OCI-LY7 (cell line): ENCODE measurements at places on chromosomes 12 and 14.
A peak's percentile ranks its signal among the peaks of the same experiment; 100 is the strongest.

DNA sequence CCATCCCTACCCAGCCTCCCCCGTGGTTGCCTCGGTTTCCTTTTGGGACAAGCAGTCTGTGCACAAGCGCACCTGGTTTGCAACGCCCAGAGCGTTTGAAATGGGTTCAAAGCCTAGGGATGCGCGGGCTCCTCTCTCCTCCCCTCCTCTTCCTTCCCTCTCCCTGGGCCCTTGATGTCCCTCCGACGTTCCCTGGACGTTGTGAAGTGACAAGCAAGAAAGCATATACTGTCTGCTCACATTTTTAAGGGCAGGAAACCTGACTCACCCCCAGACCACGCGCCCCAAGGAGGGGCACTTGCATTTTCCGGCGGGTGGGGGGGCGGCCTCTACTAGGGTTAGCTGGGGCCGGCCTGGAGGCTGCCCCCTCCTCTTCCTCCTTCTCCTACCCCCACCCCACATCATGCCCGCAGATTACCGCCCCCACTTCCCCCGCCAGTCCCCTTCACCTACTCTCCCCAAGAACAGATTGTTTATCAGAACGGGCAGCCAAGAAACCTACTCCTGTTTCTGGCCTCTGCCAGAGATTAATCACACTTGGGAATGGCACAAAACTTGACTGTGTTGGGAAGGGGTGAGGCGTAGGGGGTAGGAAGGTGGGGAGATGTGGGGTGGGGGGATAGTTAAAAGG lies 9.5 kb upstream of the IRF2BPL start:
- no peak for DNase-seq

- DNase-seq: no peak
Measured at GRCh38 chr12:105338966-105339365, 8.5 kb downstream of the C12orf75 start.

DNA sequence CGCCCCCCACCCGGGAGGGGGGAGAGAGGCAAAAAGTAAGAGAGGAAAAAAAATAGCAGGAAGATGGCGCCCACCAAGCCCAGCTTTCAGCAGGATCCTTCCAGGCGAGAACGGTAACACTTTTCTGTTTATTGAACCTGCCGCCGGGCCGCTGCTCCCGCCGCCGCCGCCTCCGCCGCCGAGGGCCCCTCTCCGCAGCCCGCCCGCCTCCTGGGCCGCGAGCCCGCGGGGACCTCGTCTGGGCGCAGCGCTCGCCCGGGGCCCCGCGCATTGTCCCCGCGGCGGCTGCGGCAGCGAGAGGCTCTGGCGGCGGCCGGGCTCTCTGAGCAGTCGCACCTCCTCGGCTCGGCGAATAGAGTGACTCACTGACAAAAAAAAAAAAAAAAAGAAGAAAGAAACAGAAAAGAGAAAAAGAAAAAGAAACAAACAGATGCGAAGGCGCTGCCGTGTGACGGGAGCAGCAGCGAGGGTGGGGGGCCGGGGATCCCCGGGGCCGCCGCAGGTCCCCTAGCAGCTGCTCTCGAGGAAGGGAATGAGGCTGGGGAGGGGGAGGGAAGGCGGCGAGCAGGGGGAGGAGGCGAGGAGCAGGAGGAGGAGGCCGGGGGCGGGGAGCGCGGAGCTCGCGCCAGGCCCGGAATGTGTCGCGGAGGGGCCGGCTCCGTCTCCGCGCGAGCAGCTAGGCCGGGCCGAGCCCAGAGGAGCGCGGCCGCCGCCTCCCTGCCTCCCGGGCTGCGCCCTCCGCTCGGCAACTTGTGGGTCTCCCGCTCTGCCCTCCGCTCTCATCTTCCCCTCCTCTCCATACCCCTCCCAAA lies 781 bp downstream of the NPAS3 start:
- no peak for DNase-seq

- DNase-seq: no peak
Measured at GRCh38 chr12:54229624-54230212, 40.9 kb upstream of the SMUG1 start.

- no peak for DNase-seq
Measured at GRCh38 chr14:24958271-24958670, 91.7 kb downstream of the STXBP6 start.

DNA sequence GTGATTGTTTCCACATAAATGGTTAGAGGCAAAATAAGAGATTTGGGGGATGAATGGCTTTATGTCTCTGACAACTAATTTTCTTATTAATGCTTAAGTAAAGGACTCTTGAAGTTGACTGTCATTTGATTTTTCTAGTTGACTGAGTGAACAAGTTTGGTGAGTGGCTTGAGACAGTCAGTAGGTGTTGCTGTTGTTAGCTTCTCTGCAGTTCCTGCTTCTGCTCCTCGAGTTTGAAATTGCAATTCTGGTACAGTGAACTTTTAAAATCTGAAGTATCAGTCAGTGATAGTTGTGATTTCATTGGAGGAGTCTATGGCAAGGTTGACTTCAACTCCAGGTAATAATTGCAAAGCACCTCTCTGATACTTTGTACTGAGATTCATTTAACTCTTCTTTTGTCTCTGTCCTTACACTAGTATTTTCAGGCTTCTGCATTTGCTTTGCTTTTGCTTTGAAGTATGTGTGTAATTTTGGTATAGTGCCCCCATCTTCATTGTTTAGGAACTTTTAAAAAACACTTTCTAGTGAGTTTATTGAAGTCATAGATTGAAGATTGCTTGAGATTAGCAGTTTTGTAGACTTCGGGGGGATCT lies 415.5 kb downstream of the PCNX1 start:
- DNase-seq: peak; percentile 72

- DNase-seq: no peak
Measured at GRCh38 chr14:76501156-76501720, 125.3 kb downstream of the ESRRB start.

GRCh38 chr14:90603336-90603735 lies 206.5 kb downstream of the CALM1 start:
- DNase-seq: no peak

DNA sequence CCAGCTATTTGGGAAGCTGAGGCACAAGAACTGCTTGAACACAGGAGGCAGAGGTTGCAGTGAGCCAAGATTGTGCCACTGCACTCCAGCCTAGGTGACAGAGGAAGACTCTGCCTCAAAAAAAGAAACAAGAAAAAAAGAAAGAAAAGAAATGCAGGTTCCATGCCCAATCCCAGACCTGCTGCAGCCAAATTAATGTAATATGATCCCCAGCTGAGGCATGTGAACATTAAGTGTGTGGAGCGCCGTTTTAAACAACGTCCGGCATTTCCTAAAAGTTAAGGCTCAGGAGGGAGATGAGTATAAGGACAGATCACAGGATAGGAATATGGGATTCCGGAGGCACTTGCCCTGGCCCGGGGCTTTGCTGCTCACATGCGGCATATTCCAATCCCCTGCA lies 162.9 kb downstream of the KSR2 start:
- DNase-seq: no peak

GRCh38 chr12:70771581-70771980 lies 134.4 kb upstream of the PTPRB start:
- DNase-seq: no peak

- DNase-seq: peak; percentile 65
Measured at GRCh38 chr14:22973217-22974032, 8.9 kb downstream of the AJUBA start.
